Hematopoietic multipotent progenitor cell treated with erythropoietin and hydrocortisone succinate and interleukin-3 and kit ligand, for 17 days (in vitro differentiated cells): ENCODE measurements at places on chromosomes 11 and 22.
A peak's percentile ranks its signal among the peaks of the same experiment; 100 is the strongest.

- no peak for DNase-seq
Measured at GRCh38 chr11:82092904-82093303, 640.8 kb downstream of the FAM181B start.

- no peak for DNase-seq
Measured at GRCh38 chr11:36363361-36364268, 67.5 kb downstream of the PRR5L start.

DNA sequence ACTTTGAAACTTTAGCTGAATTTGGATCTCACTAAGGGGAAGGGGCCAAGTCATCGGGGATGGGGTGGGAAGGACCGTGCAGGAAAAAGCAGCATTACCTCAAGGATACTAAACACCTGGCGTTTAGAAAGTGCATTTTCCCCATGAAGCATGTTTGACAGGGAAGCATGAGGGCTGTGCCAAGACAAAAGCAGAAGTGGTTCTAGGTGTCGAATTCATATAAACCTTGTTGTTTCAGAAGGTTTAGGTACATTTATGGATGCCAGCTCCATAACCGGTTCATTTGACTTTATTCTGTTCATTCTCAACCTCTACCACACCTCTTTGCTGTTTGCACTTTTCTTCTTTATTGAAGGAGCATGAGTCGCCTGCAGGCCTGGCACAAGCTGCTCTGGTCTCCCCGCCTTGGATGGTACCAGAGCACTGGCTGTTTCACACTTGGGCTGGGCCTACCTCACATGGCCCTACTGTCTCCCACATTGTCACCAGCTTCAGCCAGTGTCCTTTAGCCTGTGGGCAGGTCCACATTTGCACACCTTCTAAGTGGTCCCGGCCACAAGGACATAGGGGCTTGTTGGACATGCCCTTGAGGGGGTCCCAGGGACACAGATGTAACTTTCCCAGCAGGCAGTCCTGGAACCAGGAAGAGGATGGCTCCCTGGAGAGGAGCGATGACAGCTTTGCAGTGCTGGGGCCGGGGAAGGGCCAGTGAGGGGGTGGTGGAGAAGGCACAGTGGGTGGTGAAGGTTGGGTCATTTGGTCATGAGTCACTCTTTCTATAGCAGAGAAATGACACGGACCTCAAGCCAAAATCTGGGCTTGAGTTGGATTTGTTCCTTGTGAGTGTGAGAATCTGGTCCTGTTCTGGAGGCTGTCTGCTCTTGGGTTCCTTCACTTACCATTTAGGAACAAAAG is 3.2 kb upstream of the ST14 start:
- DNase-seq, result no peak

DNA sequence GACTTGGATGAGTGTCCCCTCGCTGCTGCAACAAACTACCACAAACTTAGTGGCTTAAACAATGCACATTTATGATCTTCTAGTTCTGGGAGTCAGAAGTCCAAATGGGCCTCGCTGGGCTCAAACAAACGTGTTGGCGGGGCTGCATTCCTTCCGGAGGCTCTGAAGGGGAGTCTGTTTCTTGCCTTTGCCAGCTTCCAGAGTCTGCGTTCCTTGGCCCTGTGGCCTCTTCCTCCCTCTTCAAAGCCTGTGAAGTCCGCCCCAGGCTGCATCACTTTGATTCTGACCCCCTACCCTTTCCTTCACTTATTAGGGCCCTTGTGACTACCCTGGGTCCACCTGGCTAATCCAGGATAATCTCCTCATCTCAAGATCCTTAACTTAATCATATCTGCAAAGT is 80.3 kb upstream of the NECTIN1 start:
- no peak for DNase-seq

DNA sequence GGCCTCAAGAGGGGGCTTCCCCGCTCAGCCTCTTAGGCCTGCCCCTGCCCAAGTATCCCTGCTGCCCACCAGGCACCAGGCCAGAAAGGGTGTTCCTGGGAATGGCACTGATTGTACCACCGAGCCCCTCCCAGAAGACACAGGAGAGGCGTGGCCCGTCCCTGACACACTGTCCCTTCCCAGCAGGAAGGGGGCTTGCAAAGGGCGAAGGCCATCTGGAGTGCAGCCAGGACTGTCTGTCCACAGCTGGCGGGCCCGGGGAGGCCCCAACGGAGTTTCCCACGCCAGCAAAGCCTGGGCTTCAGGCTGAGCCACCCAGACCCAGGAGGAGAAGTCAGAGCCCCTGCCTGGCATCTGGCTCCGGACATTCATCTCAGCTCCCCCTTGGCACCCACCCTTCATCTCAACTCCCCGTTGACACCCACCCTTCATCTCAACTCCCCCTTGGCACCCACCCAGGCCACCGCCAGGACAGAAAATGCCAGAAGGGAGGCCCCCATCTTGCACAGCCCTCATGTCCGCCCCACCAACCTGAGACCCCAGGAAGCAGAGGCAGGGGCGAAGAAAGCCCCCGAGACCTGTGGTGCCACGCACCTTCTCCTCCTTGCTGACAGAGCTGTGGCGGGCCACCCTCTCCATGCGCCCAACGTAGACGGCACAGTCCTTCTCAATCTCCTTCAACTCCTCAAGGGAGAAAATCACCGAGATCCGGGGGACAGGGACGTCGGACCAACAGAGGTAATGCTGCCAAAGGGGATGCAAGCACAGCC is 19.4 kb downstream of the TUBGCP6 start:
- DNase-seq, result no peak

- no peak for DNase-seq
Measured at GRCh38 chr11:34194576-34195335, 89.3 kb downstream of the NAT10 start.

DNA sequence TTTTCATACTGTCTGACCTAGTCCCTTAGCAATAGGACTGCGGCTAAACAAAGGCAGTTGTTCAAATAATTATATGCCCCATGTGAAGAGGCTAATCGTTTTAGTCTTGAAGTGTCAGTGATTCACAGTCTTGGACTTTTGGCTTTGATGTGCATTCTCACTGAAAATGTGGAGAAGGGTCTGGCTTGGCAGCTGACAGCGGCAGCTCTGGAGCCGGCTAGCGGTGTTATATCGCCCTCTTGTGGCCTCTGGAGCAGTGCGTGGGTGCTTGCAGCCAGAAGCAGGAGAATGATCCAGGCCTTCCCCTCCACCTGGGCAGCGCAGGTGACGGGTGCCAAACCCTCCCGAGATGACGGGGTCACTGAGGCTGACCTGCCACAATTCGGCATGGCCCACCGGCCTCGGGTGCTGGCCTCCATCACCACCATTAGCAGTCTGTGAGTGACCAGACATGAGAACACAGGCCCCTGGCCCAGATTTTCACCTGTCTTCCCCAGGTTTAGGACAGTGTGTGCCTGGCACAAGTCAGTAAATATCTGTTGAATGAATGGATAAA is 90.3 kb upstream of the PITPNB start:
- DNase-seq, result peak; percentile 75

- DNase-seq, result no peak
Measured at GRCh38 chr11:120400564-120401364, 64.6 kb downstream of the ARHGEF12 start.

DNA sequence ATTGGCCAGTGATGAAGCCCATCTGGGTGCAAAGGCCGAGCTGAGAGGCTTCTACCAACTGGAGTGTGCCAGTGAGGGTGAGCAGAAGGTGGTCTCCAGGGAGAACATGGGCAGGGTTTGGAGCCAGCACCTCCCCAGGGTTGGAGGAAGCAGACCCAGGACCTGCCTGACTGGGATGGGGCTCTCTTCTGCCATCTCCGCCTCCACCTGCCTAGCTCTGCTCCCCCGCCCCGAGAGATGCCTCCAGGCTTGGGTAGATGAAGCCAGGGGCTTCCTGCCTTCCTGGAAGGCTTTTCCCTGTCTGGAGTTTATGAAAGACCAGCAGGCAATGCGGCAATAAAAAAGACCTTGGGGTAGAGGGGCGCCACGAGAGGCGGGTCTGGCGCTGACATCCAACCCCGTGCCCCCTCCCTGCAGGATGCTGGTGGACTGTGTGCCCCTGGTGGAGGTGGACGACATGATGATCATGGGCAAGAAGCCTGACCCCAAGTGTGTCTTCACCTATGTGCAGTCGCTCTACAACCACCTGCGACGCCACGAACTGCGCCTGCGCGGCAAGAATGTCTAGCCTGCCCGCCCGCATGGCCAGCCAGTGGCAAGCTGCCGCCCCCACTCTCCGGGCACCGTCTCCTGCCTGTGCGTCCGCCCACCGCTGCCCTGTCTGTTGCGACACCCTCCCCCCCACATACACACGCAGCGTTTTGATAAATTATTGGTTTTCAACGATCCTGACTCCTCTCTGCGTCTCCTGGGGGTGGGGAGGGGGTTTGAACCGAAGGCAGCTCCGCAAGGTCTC is 3.3 kb downstream of the SELENOM start:
- DNase-seq, result no peak

GRCh38 chr22:17481424-17481823 is 81.9 kb upstream of the SLC25A18 start:
- no peak for DNase-seq

- no peak for DNase-seq
Measured at GRCh38 chr11:12859872-12860657, 149.1 kb upstream of the RASSF10 start.

- DNase-seq, result no peak
Measured at GRCh38 chr22:24359452-24360120, 67.8 kb upstream of the ADORA2A start.

GRCh38 chr11:32713496-32713895 is 81.0 kb downstream of the CCDC73 start:
- DNase-seq, result no peak

DNA sequence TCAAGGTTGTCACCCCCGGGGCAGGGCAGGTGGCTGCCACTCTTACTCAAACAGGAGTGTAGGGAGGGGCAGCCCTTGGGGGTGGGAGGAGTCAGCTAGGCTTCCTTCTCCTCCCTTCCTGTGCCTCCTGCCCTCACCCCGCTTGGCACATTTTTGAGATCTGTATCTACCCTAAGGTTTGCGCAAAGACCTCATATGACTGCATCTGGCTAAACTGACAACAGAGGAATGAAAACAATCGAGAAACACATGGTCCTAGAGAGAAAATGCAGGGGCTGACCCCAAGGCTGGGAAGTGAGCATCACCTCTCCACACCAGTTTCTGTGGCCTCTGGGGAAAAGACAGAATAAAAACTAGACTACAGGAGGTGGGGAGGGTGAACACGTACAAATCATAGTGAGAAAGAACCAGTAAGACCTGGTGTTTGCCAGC is 28.1 kb downstream of the IGSF9B start:
- DNase-seq, result no peak

DNA sequence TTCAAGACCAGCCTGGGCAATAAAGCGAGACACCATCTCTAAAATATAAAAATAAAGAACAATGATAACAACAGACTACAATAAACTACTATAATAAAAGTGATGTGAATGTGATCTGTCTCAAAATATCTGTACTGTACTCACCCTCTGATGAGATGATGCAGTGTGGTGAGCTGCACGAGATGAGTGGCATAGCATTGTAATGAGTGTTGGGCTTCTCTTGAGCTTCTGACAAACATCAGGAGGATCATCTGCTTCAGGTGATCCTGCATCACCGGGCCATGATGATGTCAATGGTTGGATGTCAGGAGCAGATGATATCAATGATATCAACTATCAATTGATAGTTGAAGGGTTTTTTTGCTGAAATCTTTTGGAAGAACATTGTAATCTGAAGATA is 52.4 kb upstream of the INCENP start:
- no peak for DNase-seq

GRCh38 chr11:77725433-77725832 is 87.8 kb upstream of the CLNS1A start:
- no peak for DNase-seq

DNA sequence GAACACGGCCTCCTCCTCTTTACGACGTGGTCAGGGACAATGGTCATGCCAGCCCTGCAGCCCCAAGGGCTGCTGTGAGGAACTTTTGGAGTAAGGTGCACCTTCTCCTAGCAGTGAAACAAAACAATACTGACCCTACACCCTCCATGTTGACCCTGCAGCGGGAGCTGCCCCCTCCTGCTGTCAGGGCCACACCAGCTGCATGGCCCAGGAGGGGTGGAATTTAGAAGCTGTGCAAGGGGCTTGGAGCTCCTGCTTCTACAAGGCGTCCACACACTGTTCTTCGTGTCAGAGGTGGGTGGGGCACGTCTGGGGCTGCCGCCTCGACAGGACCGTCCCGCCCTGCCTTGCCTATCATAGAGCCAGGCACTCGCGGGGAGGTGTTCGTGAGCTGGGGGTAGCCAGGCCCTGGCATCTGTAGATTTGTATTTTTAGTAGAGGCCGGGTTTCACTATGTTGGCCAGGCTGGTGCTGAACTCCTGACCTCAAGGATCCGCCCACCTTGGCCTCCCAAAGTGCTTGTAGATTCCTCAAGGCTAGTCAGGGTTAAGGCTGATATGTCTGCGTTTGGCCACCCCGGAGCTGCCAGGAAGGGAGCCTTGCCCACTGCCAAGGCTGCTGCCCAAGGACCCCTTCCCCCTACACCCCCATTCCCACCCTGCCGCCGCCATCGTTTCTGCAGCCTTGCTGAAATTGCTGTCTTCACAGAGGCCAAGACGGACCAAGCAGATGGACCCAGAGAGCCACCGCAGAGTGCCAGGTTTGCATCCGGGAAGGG is 15.9 kb downstream of the INCENP start:
- DNase-seq, result no peak

GRCh38 chr22:43152357-43153071 is 1.2 kb downstream of the TSPO start:
- peak; percentile 83 for DNase-seq

DNA sequence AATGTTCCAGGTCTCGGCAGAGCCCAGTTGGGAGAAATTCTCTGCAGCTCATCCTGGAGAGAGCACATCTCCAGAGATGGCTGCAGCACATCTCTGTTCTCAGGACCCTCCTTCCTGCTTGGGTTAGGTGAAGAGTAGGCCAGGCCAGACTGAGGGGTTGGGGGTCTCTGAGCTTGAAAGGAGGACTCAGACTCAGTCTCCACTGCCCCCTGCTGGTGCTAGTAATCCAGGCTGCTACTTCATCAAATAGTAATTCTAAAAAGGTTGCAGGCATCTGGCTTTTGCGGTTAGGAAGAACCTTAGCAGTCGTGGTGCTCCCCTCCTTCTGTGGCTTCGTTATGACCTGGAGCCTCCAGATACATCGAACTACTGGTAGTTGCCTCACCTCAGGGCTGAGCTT is 9.7 kb downstream of the TUB start:
- DNase-seq, result no peak

- DNase-seq, result no peak
Measured at GRCh38 chr22:30434843-30435242, 9.3 kb downstream of the MTFP1 start.

GRCh38 chr11:107591378-107592230 is 657 bp downstream of the ELMOD1 start:
- no peak for DNase-seq
